ENCODE measurements at places on chromosomes 2 and 18.

GRCh38 chr2:230779126-230779525, 66.5 kb downstream of the CAB39 start:
- DNase-seq = no peak

- no peak for DNase-seq
Observed at GRCh38 chr2:28855193-28855592, 14.9 kb downstream of the TRMT61B start.

GRCh38 chr2:45768208-45768607, 116.7 kb downstream of the PRKCE start:
- no peak for DNase-seq

GRCh38 chr2:226738821-226739544, 60.6 kb downstream of the IRS1 start:
- DNase-seq = no peak

DNA sequence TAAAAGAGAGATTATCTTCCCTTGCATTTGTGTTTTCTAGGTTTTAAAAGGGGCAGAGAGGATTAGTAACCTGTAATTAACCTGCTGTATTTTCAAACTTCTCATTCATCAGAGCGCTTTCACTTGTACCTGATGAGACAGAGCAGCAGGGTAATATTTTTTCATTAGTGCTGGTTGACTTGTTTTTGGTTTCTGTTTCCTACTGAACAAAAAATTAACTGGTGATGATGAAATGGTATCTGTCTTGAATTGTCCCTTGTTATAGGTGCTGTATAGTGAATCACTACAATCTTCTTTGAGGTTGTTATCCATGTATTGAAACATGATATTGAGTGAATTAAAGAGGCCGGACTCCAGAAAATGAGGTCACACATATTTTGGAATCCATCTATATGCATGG, 37.9 kb downstream of the CDH20 start:
- DNase-seq = no peak

- DNase-seq = no peak
Observed at GRCh38 chr2:31131871-31132270, 6.4 kb downstream of the GALNT14 start.

- no peak for DNase-seq
Observed at GRCh38 chr2:10475221-10475722, 27.1 kb upstream of the ODC1 start.

- no peak for DNase-seq
Observed at GRCh38 chr2:72236445-72237067, 88.9 kb upstream of the CYP26B1 start.

DNA sequence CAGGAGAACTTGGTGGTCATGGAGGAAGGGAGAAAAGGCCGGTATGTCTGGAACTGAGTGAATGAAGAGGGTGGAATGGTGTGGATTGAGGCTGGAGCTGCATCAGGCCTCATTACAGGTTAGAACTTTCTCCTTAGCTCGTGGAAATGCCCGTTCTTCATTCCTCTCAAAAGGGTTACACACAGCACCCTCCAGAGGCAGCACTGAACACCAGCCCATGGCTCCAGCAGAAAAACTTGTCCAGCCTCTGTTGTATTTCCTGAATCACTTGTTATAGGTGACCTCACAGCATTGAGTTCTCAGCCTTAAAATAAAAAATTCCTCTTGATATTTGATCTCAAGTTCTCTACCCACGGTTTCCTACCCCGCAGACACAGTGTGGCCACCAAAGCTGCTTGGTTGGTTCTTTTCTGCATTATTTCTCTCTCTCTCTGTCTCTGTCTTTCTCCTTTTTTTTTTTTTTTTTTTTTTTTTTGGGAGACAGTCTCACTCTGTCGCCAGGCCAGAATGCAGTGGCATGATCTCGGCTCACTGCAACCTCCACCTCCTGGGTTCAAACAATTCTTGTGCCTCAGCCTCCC, 89.6 kb downstream of the ITGB1BP1 start:
- DNase-seq = peak; percentile 88

DNA sequence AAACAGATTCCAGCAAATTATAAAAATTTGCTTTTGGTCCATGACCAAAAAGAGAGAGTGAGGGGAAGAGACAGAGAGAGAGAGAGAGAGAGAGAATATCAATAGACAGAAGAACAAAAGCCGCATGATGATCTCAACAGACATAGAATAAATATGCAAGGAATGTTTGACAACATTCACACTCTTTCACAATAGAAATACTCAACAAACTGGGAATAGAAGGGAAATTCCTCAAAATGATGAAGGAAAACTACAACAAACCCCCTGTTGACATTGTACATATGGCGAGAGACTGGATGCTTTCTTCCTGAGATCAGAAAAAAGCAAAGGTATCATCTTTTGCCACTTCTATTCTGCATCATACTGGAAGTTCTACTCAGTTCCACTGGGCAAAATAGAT, 309.7 kb downstream of the RAD51AP2 start:
- DNase-seq = no peak

DNA sequence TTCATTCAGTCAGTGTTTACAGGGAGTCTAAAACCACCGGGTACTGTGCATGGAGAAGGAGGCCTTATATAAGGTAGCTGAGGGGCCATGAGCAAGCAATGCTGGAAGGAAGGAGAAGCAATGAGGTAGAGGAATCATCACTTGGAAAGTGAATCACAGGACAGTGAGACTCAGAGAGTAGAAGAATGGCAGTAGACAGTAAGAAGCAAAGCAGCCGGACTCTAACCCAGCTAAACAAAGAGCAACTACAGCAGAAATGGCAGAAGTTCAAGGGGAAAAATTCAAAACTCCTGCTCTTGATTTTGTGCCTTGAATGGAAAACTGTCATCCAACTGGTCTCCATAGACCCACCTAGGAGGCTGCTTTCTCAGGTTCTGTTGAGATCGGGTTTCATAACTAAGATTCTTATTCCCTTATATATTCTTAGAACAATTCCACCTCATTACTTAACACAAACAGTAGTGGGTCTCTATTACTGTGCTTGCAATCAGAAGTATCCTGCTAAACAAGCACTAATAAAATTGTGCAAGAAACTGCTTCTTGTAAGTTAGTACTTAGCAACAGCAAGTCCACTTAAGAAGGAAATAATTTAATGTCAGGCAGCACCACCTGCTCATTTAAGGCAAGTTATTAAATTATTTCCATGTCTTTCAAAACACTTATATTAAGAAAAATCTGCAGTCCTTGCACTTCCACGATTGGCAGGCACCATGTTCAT, 68.0 kb downstream of the RBMS1 start:
- no peak for DNase-seq

DNA sequence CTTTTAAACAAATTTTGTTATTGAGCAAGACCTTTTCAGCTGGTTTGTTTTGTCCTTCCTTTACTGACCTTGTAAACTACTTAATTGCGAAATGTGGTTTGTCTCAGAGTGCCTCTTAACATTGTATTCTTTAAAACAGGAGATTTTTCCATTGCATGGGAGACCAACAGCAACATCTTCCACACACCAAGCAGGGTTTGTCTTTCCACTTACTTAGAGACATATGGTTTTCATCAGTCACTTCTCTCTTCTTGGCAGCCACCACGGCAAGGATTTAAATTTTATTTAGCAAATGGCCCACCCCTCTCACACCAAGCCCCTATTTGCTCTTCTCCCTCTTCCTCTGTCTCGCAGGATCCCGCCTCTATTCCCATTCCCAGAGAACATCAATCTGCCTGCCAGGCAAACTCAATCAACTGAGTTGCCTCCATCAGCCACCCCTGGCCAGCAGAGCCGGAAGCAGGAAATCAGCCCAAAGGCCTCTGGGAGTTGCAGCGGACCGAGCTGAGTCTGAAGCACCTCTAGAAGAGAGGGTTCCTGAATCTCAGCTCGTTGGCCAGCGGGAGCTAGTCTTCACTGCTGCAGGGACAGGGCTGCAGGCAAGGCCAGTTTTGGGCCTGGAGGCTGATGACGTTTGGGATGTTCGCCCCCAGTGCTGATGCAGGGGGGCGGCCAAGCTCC, 11.3 kb upstream of the CIB4 start:
- DNase-seq = no peak

DNA sequence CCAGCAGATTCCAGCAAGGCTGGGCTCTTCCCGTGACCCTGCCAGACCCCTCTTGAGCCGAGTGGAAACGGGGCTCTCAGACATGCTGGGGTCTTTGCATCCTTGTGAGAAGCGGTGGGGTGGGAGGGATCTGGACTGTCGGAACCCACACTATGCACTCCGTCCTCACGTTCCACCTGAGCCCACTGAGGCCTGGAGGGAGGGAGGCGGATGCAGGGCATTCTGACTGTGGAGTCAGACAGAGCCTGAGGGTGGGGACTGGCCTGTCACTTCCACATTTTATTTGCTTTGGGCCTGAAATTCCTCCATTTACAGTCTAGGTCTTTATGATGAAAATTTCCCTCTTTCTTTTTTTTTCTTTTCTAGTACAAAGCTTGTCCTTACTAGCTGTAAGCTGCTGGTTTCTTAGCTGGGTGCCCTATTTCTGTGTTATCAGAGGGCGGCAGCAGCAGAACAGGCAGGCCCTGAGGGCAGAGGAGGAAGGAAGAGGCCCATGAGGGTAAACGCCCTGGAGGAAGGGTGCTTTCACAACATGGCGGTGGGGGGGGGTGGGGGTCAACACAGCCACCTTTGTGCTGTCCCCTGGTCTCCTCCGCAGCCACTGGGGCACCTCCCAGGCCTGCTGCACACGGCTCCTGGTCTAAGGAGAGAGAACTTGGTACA, 373.5 kb upstream of the MYT1L start:
- peak; percentile 91 for DNase-seq

- no peak for DNase-seq
Observed at GRCh38 chr2:157506586-157506985, 62.7 kb upstream of the CYTIP start.

- DNase-seq = no peak
Observed at GRCh38 chr2:12352889-12353288, 363.8 kb upstream of the TRIB2 start.

GRCh38 chr2:29218550-29219125, 103.4 kb downstream of the CLIP4 start:
- no peak for DNase-seq

- no peak for DNase-seq
Observed at GRCh38 chr18:79581911-79582310, 97.7 kb upstream of the CTDP1 start.

DNA sequence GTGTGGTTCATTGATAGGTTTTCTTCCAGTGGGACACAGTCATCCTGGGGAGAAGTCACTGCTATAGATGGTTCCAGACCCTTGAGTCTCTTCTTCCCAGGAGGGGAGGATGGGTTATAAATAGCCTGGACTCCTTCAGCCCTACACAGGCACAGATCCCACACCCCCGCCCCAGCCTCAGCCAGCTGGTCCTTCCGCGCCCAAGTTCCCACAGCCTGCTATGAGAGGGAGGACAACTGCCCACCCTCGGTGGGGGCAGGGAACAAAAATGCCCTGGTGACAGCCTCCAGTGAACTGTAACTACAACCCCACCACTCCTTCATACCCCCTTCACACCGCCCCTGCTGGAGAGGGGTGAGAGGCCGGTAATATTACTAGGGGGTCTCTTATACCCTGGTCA, 3.2 kb downstream of the ZBTB7C start:
- DNase-seq = no peak

- DNase-seq = no peak
Observed at GRCh38 chr2:159737292-159737916, 25.1 kb downstream of the MARCHF7 start.

DNA sequence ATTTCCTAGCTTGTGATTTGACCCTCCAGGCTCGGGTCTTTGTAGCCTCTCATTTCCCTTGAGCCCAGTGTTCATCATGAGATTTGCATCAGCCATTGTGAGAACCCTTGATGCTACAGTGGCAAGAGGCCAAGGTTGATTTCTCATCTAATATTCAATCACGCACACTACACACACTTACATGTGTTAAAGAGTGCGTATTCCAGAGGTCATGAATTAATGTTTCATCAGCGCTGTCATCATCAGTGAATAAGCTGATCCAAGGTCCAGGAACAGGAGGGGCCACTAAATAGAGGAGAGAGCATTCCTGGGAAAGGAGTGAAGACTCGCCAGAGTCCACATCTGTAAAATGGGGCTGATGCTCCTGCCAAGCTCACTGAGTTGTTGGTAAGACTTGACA, 276.1 kb upstream of the SIX2 start:
- no peak for DNase-seq

DNA sequence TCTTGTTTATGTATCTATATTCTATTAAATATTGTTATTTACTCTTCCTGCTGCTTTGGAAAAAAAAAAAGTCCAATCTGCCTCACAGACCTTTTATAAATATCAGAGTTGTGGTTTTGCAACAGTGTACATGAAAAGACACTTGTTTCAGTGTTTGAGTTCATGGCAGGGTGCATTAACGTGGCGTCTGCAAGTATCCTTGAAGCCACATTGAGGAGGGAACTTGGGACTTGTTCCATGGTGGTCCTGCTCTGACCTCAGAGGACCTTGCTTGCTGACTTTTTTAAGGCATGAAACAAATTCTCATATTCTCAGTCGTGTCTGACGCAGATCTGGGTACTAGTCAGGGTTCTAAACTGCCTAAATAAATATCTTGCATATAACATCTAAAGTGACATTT, 55.1 kb downstream of the CRIM1 start:
- no peak for DNase-seq

GRCh38 chr18:32455361-32455760, 15.3 kb downstream of the GAREM1 start:
- DNase-seq = no peak

DNA sequence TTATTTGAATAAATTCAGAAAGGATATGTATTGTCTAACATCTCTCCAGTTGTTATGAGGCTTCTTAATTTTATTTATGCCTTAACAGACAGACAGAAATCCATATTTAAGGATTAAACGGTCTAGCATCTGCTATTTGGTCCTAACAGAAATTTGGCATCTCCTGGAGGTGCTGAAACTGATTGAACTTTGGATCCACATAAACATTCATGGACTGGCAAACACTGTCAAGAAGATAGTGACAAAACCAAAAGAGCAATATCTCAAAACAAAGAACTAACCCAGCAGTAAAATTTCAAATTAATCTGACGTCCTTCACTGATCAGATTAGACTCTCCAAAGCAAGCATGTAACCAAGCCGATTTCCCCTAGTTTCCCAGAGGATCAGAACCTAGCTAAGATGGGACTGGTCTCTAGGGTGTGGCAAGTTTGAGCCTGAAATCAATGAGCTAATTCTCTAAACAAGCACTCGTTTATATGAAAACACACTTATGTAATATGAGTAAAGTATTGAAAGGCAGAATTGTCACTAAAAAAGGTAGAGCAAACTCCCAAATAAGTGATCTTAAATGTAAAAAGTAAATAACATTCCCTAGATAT, 139.5 kb downstream of the NOL4 start:
- DNase-seq = no peak

All from hematopoietic multipotent progenitor cell treated with erythropoietin and hydrocortisone succinate and interleukin-3 and kit ligand, for 4 days (in vitro differentiated cells).